ENCODE measurements at places on chromosomes 3 and 15.
A peak's percentile ranks its signal among the peaks of the same experiment; 100 is the strongest.

DNA sequence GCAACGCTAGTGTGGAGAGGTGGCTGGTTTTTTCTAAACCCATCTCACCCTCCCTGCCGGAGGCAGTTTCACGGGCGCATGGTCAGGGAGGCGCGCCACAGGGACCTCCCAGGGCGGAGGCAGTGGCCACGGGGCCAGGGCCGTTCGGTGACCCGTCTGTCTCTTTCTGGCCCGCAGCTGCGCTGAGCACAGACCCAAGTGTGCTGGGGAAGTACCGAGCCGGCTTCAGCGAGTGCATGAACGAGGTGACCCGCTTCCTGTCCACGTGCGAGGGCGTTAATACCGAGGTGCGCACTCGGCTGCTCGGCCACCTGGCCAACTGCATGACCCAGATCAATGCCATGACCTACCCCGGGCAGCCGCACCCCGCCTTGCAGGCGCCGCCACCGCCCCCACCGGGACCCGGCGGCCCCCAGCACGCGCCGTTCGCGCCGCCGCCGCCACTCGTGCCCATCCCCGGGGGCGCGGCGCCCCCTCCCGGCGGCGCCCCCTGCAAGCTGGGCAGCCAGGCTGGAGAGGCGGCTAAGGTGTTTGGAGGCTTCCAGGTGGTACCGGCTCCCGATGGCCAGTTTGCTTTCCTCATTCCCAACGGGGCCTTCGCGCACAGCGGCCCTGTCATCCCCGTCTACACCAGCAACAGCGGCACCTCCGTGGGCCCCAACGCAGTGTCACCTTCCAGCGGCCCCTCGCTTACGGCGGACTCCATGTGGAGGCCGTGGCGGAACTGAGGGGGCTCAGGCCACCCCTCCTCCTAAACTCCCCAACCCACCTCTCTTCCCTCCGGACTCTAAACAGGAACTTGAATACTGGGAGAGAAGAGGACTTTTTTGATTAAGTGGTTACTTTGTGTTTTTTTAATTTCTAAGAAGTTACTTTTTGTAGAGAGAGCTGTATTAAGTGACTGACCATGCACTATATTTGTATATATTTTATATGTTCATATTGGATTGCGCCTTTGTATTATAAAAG lies 1.8 kb downstream of the HES1 start:
- peak; percentile 41 for DNase-seq

GRCh38 chr15:52186651-52187486 lies 4.3 kb downstream of the GNB5 start:
- DNase-seq = no peak

DNA sequence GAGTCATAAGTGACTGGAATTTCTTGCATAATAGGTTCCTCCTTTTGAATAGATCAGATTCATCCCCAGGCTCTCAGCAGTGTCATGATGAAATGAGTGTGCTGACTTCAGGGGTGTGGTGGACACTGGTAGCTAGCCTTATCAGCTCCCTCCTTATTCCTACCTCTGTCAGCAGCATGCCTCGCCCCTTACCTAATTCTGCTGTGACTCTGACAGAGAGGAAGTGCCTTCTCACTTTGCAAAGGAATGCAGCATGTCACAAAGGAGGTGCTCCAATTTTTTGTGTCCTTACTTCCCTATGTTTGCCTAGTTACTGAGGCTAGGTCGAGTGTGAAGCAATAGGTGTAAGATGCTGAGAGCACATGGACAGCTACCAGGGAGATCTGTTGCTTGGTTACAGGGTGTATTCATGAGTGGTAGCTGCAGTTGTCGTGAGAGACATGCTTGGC lies 90.6 kb downstream of the TNFAIP8L3 start:
- no peak for DNase-seq

GRCh38 chr3:123780656-123781055 lies 103.5 kb downstream of the MYLK start:
- no peak for DNase-seq

DNA sequence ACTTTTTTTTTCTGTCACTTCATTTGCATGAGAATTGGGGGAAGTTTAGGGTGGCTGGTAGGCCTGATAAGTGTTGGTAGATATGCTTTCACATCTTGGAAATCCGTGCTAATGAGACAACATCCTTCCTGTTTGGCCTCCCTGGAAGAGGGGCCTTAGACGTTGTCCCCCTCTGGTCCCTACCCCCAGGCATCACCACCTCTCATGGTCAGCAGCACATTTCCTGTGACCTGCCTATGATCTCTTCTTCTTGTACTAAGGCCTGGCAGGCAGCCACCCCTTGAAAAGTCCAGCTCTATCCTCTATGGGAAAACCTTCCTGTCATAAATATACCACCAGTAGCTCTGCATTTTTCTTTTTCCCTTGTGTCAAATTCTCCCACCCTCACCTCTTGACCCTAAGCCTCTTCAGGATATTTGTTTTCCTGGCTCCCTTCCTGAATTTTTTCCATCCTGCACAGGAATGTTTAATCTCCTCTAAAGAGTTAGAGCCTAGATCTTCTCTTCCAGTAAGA lies 107.8 kb downstream of the SNRK start:
- DNase-seq = no peak

GRCh38 chr3:115644391-115644790 lies 21.1 kb downstream of the GAP43 start:
- no peak for DNase-seq

DNA sequence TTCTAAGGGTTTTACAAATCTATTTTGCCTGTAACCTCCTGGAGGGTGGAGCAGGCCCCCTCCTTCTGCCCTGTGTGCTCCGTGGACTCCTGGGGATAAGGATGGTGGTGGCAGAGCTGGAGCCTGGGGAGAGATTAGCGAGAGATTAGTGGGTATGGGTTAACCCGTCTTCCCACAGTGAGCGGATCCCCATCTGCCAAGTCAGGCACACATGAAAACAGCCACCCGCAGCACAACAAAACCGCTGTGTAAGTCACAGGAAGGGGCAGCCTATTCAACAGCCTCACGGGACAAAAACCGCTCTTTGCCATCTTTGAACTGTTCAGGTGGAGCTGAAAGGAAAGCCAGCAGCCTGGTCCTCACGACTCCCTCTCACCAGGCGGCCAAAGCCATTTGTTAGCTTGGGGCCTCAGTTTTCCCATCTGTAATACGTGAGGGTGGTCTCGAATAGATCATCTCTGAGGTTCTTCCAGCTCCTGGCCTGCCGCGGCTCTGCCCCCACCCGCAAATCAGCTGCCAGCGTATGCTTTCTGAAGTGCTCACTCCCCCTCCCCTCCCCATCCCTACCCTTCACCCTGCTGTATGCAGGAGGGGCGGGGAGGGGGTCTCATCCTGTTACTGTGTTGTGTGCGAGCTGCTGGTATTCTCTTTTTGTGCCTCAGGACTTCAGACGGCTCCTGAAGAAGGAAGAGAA lies 43.6 kb downstream of the PDIA5 start:
- no peak for DNase-seq

- no peak for DNase-seq
Observed at GRCh38 chr3:71029770-71030169, 553.8 kb downstream of the FOXP1 start.
